Testis (tissue), 5 donors: ENCODE measurements at places on chromosomes 13 and 19.

DNA sequence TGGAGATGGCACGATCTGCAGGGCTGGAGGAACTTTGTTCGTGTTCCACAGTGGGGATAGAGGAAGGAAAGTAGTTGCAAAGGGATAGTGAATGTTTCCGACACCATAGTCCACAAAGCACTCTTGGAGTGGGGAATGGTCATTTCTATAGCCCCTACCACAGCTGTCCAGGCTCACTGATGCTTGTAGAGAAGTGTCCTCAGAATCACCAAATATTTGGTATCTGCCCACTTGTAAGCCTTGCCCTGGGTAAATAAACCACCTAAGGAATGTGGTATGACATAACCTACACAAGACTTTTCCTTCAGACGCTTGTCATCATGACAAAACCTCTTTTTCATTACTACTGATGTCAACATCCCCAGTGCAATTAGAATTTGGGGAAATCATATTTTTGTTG, 686.5 kb upstream of the ARGLU1 start:
- DNase-seq: no peak

DNA sequence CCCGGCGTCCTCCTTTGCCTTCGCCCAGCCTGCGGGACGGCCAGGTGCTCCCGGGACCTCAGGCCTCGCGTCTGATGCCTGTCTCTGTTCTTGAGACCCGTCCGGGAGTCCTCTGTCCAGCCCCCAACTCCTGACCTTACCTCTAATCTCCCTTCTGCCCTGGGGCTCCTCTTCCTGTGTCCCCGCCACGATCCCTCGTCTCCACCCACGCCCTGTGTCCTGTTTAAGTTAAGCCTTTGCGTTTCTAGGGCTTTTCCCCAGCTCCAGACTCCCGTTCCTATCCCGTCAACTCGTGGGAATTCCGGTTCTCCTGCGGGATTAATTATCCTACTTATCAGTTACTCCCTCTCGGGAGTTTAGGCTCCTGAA, 686 bp downstream of the LENG8 start:
- no peak for DNase-seq

DNA sequence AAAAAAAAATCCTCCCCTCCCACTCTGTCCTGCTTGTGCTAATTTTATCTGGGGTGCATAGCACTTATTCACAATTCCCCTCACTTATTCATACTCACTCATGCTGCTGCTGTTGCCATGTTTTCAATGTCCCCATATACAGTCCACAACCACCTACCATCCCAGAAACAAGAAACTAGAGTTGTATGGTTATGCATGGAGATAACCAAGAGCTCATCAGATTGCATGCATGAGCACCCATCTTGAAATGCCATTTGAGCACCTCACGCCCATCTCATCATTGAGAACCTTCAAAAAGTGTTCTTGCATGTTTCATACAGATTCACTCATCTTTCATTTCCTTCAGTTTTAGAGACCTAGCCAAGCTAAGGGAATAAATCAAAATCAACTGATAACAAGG, 15.1 kb upstream of the N4BP2L2 start:
- no peak for DNase-seq

- DNase-seq: no peak
Observed at GRCh38 chr19:7778081-7778480, 15.0 kb downstream of the CLEC4M start.

GRCh38 chr13:25860862-25861261, 191.0 kb downstream of the SHISA2 start:
- DNase-seq: no peak

- DNase-seq: no peak
Observed at GRCh38 chr13:37701972-37702371, 103.4 kb upstream of the POSTN start.

DNA sequence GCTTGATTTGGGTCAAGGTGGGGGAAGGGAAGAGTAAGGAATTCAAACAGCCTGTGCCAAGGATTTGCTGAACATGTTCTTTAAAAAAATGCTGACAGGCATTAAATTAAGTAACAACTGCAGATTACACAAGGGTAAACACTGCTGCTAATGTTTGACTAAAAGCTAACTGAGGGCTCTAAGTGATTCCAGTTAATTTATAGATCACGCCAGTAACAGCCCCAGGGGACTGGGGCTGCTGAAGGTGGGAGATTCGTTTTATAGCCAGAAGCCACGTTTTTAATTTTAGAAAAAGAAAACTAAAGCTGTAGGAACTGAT, 321.7 kb downstream of the DLEU7 start:
- no peak for DNase-seq

GRCh38 chr13:113792886-113793717, 34.1 kb downstream of the TMEM255B start:
- DNase-seq: no peak

- DNase-seq: peak; percentile 22
Observed at GRCh38 chr19:6660930-6661329, 9.0 kb downstream of the TNFSF14 start.
